ENCODE measurements at places on chromosomes 7 and 10.

DNA sequence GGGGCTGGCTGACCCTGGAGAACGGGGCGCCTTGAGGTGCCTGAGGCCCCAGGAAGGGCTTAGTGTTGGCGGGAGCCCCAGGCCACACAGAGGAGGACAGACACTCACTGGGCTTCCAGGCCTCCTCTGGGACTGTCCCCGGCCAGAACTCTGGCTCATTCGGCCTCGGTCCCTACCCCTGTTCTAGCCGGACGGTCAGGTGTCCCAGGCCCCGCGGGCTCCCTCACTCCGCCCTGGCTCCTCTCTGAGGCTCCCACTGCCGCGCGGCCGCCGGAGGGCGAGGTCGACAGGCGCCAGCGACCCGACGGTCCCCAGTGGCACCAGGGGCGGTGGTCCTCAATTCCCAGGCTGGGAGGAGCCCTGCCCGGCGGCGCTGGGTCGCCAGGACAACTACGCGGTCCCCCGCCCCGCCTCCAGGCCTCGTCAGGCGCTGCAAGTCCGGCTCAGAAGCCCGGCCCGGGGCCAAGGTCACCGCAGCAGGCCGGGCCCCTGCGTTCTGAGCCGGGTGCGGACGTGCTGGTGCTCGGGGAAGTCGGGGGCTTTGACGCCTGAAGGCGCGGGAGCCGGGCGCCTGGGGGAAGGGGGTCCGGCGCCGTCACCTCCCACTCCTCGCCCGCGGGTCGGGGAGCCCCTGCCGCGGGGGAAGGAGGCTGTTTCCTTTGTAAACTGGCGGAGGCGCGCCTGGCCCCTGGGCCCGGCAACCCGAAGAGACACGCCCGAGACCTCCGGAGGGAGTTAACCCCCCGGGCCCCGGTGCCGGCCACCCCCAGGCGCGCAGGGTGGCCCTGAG is 1.1 kb upstream of the PWWP2B start:
- DNase-seq, result no peak

DNA sequence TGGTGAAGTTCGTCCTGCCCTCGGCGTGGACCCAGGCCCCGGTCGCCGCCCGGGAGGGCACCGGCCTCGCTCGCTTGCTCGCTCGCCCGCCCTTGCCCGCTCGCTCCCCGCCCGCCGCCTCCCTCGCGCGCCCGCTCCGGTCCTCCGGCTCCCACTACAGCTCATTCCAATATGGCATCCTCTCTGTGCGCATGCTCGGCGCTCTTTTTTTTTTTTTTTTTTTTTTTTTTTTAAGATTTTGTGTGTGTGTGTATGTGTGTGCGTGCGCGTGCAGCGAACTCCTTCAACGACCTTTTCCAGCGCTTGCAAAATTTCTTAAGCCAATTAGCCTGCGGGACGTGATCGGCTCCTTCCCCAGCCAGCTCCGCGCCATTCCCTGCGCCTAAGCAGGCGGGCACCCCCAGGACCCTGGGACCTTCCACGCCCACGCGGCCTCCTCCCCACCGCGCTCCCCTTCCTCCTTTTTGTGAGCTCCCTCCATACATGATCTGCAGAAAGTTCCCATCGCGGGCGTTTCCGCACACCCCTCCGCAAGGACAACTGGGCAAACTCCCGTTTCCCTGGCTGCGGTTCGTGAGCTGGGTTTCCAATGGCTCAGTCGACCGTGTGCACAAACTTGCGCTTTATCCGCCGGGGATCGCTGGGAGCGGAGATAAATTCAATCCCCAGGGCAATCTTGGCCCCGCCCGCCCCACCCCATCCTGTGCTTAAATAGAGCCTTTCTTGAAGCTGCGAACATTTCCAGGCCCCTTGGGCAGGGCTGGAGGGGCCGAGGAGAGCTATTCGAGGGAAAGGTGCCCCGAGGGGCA is at the start of gene SFMBT2:
Gene SFMBT2 (minus strand): TSS at position 173 of the 809 bp plus-strand sequence. CDS start 29,136 bp downstream, outside the sequence.
- peak; percentile 58 for DNase-seq

GRCh38 chr10:128316925-128317324 is 190.7 kb upstream of the MKI67 start:
- DNase-seq, result no peak

DNA sequence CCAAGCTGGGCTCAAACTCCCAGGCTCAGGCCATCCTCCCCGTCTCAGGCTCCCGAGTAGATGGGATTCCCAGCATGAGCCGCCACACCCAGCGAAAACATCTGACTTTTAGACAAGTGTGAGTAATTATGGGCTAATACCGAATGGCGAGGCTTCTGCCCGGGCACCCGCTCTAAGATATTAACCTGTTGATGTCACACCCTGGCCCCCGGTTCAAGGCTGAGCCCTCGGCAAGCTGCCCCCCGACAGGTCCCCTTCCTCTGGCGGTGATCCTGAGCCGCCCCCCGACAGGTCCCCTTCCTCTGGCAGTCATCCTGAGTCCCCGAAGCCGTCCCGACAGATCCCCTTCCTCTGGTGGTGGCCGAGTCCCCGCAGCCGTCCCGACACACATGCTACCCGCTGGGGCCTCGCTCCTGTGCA is 5.2 kb downstream of the PSMG3 start:
- DNase-seq, result no peak

GRCh38 chr7:81446212-81446611 is 323.6 kb downstream of the HGF start:
- no peak for DNase-seq

DNA sequence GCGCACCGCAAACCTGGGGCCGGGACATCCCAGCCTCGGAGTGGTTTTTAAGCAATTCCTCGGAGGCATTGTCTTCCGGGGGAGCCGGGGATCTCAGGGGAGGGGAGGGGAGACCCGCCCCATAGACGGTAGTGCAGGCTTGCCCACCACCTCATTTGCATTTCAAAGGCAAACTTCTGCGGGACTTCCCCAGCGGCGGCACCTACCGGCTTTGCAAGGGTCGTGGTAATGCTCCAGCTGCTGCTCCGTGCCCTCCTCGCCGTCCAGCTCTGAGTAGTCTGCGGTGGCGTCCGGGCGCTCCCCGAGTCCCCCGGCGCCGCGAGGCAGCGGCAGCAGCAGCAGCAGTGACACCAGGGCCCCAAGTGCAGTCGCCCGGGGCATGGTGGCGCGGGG is 425 bp downstream of the TLL2 start:
- DNase-seq, result no peak

DNA sequence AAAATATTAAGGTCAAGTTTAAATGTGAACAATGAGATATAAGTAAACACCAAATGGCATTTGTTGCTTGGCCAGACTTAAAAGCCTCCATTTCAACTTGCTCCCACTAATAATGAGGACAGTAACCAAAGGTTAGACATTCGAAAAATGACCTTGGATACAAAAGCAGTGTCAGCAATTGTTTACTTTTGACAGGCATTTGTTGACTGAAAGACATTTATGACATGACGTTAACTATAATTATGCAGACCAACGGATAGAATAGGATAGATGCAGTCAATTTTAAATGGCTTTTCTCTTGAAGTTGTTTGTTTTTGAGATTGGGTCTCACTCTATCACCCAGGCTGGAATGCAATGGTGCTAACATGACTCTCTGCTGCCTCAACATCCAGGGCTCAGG is 6.3 kb upstream of the WNT16 start:
- no peak for DNase-seq

- DNase-seq, result no peak
Measured at GRCh38 chr7:135755351-135755753, 6.7 kb upstream of the FAM180A start.

DNA sequence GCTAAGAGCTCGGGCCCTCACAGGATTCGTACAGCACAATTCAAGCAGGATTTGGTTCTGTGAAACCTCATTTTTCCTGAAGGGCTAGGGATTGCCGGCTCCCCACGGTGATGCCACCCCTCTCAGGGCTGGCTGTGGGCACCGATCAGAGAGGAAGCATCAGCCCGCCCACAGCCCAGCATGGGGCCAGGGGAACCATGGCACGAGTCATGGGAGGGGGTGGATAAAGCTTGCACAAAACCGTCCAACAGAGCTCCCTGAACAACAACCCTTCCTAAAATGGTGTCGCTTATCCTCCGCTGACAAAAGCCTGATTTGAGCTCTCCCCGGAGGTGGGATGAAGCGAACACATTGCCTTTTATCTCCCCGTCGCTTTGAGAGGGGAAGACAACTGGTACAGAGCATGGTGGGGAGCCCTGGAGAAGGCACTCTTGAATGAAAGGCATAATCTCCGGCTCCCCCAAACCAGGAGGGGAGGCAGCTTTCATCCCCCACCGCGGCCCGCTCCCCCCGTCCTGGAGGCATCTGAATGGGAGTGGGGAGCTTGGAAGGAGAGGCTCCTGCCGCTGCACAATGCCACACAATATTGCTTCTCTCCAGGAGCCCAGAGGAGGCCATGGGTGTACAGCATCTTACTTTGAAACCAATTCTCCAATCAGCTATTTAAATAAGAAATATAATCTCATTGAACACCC is 144.0 kb downstream of the RPS24 start:
- DNase-seq, result no peak

- no peak for DNase-seq
Measured at GRCh38 chr10:97708976-97709946, 4.3 kb upstream of the MARVELD1 start.

GRCh38 chr10:71805776-71806703 is 32.7 kb upstream of the VSIR start:
- DNase-seq, result no peak

GRCh38 chr10:1550616-1551015 is 186.7 kb downstream of the ADARB2 start:
- DNase-seq, result no peak

DNA sequence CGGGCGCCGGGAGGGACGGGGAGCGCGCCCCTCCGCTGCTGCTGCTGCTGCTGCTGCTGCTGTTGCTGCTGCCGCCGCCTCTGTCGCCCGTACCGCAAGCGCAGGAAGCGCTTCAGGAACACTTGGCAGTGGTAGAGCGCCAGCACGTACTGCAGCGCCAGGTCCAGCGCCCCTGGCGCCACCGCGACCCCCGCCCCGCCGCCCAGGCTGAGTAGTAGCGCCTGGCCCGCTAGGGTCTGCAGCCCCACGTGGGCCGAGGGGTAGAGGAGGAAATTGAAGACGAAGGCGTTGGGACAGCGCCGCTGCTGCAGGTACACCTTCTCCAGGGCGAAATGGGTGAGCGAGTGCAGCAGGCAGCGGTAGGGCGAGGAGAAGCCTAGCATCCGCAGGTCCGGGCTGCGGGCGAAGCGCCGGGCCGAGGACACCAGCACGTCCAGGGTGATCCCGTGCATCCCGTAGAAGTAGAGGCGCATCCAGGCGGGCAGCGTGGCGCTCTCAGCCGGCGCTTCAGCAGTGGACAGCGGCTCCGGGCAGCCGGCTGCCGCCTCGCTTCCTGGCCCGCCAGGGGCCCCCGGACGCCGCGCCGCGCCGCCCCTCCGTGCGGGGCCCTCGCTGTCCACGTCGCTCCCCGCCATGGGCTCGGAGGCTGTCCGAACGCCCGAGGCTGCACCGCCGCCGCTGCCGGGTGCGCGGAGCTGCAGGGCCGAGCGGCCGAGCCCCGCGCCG is at the start of gene TMEM229A:
Gene TMEM229A (minus strand): TSS at position 699 of the 726 bp plus-strand sequence. CDS start 64 bp downstream, at position 635.
- DNase-seq, result no peak

- no peak for DNase-seq
Measured at GRCh38 chr7:140898786-140899536, 25.8 kb downstream of the BRAF start.

- no peak for DNase-seq
Measured at GRCh38 chr10:102581981-102582580, 62.2 kb upstream of the TRIM8 start.

- no peak for DNase-seq
Measured at GRCh38 chr7:40348126-40348728, 213.4 kb downstream of the SUGCT start.

- no peak for DNase-seq
Measured at GRCh38 chr7:75847707-75848106, 31.1 kb upstream of the RHBDD2 start.

DNA sequence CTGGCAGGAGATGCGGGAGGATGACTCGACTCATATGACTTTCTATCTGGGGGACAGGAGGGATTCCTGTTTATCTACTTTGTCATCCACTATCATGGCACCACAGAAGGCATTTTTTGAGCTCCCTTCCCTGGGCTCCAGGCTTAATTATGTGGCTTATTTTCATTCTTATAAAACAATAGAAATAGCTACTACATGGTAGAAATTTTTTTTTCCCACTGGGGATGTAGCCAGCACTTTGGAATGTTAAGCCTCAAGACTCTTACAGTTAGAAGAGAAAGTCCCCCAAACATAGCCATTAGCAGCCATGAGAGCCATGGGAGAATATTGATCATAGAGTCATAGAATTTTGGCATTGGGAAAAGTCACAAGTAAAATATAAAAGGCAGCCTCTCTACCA is 14.6 kb upstream of the FAM180A start:
- no peak for DNase-seq

DNA sequence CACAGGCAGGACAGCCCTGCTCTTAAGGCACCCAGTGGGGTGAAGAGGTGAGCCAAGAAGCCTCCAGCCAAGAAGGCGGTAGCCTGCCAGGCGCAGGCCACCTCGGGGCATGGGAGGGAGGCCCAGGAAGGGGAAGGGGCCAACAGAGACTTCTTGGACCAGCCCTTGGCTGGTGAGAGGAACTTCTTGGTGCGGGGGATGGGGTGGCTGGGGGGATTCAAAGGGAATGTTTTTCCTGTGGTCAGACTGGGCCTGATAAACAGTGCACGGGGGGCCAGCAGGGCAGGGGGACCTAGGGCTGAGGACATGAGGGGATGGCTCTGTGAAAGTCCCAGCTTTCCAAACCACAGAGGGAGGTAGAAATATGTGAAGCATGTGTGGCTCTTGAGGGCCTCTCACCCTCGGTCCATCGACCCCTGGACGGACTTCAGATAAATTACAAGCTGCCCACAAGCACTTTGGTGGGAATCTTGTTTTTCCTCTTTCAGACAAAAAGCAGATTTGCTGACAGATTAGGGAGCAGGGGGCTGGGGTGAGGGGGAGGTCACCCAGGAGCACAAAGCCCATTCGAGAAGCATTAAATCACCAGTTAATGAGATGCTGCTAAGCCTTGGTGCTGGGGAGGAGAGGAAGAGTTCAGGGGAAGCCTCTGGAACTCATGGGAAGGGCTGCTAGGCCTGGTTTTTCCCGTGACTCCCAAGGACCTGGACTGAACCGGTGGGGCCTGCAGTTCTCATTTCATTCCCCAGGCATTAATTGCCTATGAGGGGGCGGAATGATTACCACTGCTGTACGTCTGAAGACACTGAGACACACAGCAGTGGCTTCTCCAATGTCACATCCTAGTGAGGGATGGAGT is 11.3 kb downstream of the CRYGN start:
- no peak for DNase-seq

DNA sequence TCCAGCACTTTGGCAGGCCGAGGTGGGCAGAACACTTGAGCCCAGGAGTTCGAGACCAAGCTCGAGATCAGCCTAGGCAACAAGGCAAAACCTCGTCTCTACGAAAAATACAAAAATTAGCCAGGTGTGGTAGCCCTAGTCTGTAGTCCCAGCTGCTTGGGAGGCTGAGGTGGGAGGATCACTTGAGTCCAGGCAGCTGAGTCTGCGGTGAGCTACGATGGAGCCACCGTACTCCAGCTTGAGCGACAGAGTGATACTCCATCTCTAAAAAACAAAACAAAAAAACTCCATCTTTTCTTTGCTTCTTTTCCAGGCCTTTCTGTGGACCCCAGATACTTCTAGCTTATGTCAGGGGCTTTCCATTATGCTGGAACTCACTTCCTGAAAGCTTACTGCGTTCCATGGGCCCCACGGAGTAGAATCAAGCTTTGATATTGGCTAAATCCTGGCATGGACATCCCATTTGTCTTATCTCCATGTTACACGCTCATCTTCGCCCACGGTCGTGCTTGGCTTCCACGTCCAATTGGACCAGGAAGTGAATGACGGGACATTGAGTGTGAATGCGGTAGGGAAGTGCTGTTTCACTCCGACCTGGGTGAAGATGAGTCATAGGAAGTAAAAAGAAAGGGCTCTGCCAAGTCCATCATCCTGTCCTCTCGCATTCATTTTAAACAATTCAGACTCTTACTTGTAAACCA is 45.7 kb downstream of the FAM171A1 start:
- no peak for DNase-seq

All from stimulated activated CD8-positive, alpha-beta memory T cell treated with anti-CD3 and anti-CD28 coated beads, Interleukin-7, amount 100 ng/mL, for 4 hours (primary cell).